Natural killer cell treated with Interleukin-12 subunit alpha and Interleukin-12 subunit beta and Interleukin-15 and Interleukin-18, amount 100 ng/mL, for 72 hours (primary cell): ENCODE measurements at places on chromosomes 3 and 15. TPM values are rescaled to one million over a fixed set of nuclear protein-coding genes. Genes with fewer than 3 reads are reported as not detected.

DNA sequence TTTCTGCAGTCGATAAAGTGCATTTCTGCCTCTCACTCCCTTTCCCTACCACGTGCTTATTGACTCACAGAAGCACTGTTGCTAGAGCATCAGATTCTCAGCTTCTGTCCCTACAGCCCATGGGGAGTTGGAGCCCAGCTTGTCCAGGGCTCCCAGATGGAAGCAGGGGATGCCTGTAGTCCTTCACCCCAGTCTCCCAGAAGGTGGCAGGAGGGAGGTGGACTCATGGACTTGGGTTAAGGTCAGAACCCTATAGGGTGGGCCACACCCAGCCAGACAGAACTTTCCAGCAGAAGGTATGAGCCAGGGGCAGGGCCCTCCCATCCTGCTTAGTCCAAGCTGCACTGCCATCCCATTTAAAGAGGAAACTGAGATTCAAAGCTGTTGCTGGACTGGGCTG lies 33.1 kb upstream of the SEMA3F start:
- no peak for DNase-seq

DNA sequence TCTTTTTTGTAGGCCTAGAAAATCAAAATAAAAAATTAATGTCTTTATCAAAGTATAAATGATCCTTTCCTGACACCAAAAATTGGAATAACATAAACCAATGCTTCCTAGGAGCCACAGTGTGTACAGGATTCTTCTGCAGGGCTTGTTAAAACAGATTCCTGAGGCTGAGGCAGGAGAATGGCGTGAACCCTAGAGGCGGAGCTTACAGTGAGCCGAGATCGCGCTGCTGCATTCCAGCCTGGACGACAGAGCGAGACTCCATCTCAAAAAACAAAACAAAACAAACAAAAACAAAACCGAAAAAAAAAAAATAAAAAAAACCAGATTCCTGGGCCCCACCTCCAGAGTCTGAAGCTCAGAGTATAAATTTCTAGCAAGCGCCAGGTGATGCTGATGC lies 78.0 kb downstream of the PEX5L start:
- DNase-seq, result no peak

DNA sequence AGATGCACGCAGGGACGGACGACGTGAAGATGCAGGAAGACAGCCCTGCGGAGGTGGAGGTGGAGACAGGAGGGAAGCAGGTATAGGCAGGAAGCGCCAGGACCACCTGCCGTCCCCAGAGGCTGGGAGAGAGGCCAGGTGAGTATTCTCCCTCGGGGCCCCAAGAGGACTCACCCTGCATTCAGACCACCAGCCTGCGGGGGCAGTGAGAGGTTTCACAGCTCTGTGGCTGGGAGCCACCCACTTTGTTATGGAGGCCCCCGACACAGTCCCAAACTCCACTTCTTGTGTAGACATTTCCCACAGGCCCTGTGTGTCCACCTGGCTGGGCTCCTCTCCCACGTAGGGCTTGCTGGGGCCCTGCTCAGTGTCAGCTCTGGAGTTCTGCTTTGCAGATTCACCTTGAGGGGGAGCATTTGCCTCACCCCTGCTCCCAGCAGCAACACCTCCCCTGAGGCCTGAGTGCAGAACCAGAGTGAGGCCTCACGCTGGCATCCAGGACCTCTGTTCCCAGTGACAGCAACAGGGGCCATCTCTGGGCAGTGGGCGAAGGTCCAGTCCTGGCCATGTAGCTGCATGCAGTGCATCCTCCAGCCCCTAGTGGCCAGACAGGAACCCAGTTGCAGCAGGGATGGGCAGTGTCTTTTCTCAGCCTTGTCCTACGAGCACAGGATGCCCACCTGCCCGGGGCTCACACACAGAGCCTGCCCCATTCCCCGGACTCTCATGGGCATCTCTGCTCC lies 119.4 kb upstream of the IQSEC1 start:
- no peak for DNase-seq

- no peak for DNase-seq
Measured at GRCh38 chr3:75262661-75263060, 401.5 kb upstream of the FRG2C start.

LMLN gene
- total RNA-seq, result 4.2 TPM

- DNase-seq, result no peak
Measured at GRCh38 chr3:141019244-141019643, 31.9 kb upstream of the SPSB4 start.

- no peak for DNase-seq
Measured at GRCh38 chr15:95302206-95302605, 1028.3 kb upstream of the NR2F2 start.
